Stimulated activated CD8-positive, alpha-beta memory T cell treated with anti-CD3 and anti-CD28 coated beads, Interleukin-4, amount 100 ng/mL, for 48 hours (primary cell): ENCODE measurements at places on chromosomes 7 and 10.

- DNase-seq = no peak
These were observed 11.3 kb downstream of the KAT6B start for GRCh38 chr10:74837743-74838142.

- no peak for DNase-seq
These were observed 120.2 kb upstream of the AMPH start for GRCh38 chr7:38751416-38751815.

DNA sequence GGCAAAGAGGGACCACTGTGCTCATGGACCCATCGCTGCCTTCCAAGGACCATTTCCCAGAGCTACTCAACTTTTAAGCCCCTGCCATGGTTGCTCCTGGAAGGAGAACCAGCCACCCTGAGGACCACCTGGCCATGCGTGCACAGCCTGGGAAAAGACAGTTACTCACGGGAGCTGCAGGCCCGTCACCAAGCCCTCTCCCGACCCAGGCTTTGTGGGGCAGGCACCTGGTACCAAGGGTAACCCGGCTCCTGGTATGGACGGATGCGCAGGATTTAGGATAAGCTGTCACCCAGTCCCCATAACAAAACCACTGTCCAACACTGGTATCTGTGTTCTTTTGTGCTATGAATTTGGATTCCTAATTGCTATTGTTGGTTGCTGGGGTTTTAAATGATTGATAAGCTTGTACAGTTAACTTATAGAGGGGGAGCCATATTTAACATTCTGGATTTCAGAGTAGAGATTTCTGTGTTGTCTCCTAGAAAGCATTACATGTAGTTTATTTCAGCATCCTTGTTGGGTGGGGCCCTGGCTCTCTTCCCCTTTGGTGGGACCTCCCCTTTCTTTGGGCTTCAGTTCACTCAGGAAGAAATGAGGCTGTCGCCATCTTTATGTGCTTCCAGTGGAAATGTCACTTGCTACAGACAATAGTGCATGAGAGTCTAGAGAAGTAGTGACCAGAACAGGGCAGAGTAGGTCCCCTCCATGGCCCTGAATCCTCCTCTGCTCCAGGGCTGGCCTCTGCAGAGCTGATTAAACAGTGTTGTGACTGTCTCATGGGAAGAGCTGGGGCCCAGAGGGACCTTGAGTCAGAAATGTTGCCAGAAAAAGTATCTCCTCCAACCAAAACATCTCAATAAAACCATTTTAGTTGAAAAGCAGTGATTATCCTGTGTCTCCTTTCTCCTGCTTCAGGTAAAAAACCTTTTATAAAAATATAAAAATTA lies 19.4 kb downstream of the LAT2 start:
- no peak for DNase-seq

- no peak for DNase-seq
These were observed 216.3 kb upstream of the SHH start for GRCh38 chr7:156028521-156028920.

- no peak for DNase-seq
These were observed 189.2 kb downstream of the ZEB1 start for GRCh38 chr10:31508234-31508633.

DNA sequence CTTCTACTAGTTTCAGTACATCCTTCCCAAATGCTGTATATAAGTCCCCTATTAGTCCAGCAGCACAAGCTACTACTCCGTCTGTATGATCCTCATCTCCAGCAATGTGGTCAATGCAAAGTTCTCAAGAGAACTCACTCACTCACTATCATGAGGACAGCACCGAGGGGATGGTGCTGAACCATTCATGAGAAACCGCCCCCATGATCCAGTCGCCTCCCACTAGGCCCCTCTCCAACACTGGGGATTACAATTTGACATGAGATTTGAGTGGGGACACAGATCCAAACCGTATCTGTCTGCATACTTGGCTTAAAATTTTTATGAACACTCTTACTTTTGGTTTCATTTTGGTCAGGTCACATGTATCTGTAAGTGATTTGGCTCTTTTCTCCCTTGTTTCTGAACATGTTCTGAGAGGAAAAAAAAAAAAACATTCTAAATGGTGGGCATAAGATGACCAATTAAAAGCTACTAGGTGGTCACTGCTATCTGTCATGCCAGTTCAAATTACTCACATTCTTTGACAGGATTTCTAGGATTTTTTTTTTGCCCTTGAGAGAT lies 60.1 kb downstream of the ZNF783 start:
- no peak for DNase-seq

DNA sequence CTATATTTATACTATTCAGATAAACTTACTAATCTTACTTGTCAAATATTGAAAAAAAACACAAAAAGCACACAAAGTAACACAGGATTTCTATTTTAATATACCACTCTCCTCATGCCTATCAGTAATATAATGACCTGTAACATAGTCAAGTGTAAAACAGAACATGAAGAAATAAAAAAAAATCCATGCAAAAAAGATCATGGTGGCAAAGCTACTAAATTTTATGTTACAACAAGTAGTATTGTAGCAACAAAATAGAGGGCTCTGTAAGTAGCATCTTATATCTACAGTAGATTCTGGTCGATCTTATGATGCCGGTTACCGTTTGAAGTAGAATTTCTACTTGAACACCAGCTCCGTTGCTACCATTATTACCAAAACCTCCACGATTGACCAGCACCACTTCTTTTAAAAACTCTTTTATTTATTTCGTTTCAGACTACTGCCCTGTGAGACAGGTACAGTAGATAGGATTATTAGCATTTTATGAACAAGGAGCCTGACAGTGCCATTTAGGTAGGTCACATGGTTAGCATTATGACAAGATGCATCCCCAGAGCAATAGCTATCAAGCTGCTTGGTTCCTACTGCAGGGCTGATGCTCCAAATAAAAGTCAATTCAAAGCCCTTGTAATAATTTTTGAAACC lies 2.1 kb downstream of the CPED1 start:
- DNase-seq = no peak

GRCh38 chr10:805620-806305 lies 116.3 kb upstream of the DIP2C start:
- no peak for DNase-seq

GRCh38 chr7:132519936-132520335 lies 56.3 kb downstream of the PLXNA4 start:
- DNase-seq = no peak

GRCh38 chr7:114104035-114104434 lies 185.2 kb upstream of the PPP1R3A start:
- no peak for DNase-seq

DNA sequence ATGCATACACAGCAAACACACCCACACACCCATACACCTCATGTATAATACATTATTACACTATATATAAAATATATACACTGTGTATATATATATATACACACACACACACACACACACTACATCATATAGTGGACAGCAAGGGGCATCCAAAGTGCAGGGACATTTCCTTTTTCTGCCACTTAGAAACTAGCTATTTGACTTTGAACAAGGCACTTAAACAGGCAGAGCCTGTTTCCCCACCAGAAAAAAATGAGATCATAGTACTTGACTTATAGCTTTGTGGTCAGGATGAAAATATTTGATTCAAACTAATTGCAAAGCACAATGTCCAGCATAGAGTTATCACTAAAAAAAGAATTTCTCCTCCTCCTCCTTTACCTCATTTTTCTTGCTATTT lies 254.3 kb upstream of the NPVF start:
- DNase-seq = no peak

DNA sequence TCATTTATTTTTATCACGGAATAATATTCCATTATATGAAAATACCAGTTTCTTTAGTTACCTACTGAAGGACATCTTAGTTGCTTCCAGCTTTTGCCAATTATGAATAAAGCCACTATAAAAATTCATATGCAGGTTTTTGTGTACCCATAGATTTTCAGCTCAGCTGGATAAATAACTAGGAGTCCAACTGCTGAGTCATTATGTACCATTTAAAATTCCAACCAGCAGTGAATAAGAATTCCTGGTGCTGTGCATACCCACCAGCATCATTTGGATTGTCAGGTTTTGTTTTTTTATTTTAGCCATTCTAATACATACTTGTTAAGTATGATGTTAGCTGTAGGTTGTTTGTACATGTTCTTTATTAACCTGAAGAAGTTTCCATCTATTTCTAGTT lies 14.5 kb downstream of the FAM24B start:
- no peak for DNase-seq

- no peak for DNase-seq
These were observed 271.6 kb downstream of the ELFN1 start for GRCh38 chr7:1941464-1942242.

GRCh38 chr7:156219307-156220077 lies 407.2 kb upstream of the SHH start:
- no peak for DNase-seq

GRCh38 chr7:157444843-157445135 lies 108.0 kb downstream of the DNAJB6 start:
- no peak for DNase-seq

GRCh38 chr7:117949232-117949631 lies 76.0 kb upstream of the CTTNBP2 start:
- DNase-seq = no peak

GRCh38 chr10:28600056-28600455 lies 67.1 kb downstream of the WAC start:
- no peak for DNase-seq

DNA sequence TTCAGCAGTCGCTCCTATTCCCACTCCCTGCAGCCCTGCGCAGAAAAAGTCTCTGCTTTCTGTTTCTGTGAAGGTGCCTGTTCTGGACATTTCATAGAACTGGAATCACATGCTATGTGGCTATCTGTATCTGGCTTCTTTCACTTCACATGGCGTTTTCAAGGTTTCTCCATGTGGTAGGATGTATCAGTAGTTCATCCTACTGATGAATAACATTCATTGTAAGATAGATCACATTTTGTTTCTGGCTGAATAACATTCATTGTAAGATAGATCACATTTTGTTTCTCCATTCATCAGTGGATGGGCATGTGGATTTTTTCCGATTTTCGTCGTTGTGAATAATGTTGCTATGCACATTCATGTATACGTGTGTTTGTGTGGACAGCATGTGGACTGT lies 44.5 kb downstream of the HSPA12A start:
- no peak for DNase-seq

DNA sequence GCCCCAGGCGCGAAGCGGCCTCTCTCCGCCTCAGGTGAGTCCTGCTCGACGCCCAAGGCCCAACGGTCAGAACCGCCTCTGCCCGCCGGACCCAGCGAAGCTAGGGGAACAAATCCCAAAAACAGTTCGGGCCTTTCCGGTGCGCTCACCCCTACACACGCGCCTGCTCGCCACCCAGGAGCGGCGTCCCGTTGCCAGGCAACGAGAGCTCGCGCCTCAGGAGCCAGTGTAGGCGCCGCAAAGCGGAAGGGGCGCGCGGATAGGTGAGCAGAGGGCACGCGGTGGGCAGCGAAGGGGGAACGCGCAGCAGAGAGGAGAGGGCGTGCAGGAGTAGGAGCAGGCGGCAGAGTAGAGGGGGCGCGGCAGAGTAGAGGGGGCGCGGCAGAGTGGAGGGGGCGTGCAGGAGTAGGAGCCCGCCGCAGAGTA lies at the start of the genes DYDC1 and DYDC2:
TSS of gene DYDC1 (minus strand) at position 193 of the 426 bp plus-strand sequence. CDS start 4,154 bp downstream, outside the sequence.
TSS of gene DYDC2 (plus strand) at position 219 of the 426 bp plus-strand sequence. CDS start 5,663 bp downstream, outside the sequence.
- peak; percentile 56 for DNase-seq

- DNase-seq = no peak
These were observed 20.3 kb upstream of the PFKP start for GRCh38 chr10:3046981-3047547.

GRCh38 chr10:37488792-37489657 lies 363.6 kb downstream of the ANKRD30A start:
- DNase-seq = no peak

- DNase-seq = no peak
These were observed 68.8 kb downstream of the KIAA1217 start for GRCh38 chr10:24277771-24278170.

DNA sequence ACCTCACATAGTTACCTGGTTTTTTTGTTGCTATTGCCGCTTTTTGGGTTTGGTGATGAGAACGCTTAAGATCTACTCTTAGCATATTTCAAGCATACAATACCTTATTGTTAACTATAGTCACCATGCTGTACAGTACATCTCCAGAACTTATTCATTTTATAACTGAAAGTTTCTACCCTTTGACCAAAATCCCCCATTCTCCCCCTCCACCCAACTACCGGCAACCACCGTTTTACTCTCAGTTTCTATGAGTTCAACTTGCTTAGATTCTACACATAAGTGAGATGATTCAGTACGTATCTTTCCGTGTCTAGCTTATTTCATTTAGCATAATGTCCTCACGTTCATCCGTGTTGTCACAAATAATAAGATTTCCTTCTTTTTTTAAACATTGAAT lies 86.7 kb upstream of the IL6 start:
- DNase-seq = peak; percentile 41

GRCh38 chr10:31153692-31154091 lies 122.0 kb upstream of the ZNF438 start:
- DNase-seq = no peak

DNA sequence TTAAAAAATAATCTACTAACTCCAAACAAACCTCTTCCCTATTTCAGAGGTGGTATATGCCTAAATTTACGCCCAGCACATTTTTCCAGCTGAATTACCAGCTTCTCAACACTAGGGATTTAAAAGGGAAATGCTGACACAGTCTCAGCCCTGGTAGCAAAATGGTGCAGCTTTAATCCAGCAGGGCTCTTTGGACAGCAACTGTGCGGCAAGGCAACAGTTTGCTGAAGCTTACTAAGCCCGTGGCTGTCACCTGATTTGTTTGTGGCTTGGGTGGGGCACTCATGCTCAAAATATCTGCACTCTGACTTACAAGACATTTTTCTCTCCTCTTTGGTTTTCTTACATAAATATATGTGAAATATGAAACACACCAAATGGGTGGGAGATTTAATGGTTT lies 206.7 kb downstream of the POU6F2 start:
- no peak for DNase-seq

DNA sequence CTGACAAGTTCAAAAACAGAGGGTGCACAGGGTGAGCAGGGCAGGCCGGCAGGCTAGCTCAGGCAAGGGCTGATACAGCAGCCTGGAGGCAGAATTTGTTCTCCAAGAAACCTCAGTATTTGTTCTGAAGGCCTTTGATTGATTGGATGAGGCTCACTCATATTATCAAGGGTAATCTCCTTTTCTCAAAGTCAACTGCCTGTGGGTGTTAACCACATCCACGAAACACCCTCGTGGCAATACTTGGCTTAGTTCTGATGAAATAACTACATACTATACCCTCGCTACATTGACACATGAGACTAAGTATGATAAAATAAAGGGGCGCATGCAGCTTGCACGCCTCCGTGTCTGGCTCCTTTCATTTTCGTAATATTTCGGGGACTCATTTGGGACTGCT lies 4.4 kb upstream of the PPP2R2D start:
- DNase-seq = no peak

GRCh38 chr7:4774658-4775249 lies 669 bp upstream of the AP5Z1 start:
- DNase-seq = peak; percentile 44

DNA sequence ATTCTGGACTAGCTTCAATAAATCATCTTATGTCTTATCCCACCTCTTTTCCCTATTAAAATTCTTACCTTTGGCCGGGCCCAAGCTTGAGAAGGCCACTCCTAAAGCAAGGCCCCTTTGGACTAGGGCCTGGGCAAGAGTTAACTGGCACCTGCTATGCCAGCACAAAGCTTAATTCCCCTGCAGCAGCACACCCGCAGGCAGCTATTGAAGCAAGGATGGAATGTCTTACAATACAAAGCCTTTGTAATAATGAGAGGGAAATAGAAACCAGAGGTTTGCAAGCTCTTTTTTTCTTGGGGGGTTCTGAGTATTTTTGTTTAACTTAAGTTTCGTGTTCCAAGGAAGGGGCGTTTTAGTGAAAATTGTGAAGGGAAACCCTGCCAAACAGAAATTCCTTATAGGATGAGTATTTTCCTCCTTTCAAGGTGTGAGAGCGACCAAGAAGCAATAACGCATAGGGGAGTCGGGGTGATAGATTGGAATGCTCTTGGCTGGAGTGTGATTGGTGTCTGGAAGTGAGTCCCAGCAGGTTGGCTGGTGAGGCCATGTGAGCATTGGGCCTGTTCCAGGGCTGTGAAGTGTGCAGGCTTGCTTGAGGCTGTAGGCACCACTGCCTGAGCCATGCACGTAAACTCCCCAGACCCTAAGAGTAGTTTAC lies 148.5 kb downstream of the KIAA1217 start:
- DNase-seq = no peak
